ENCODE measurements at places on chromosomes 7 and 10.
A peak's percentile ranks its signal among the peaks of the same experiment; 100 is the strongest.

- no peaks in the 10 kb centered on the region for H3K36me3 ChIP-seq
- H3K4me1 ChIP-seq: no peaks in the 10 kb centered on the region
- H3K4me3 ChIP-seq: no peak overlapping the region
Measured at GRCh38 chr10:96450529-96451207, 63.1 kb downstream of the TLL2 start.

DNA sequence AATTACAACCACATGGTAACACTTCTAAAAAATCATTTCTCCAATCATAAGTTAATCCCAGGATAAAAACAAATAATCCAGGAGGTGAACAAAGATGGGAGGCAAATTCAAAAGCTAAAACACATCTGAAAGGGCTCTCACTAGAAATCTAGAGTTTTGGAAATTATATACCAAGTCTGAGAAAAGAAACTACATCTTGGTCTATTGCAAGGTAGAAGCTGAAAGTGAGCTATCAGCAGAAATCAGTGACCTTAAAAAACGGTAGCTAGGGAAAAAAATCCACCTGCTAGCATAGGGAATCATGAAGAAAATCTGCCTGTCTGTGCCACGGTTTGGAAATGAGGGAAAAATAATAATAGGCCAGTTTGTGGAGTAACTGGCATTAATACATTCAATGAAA is 50.5 kb downstream of the POT1 start:
- no peaks in the 10 kb centered on the region for H3K36me3 ChIP-seq
- no peaks in the 10 kb centered on the region for H3K27me3 ChIP-seq
- no peaks in the 10 kb centered on the region for H3K4me1 ChIP-seq
- no peak for DNase-seq
- H3K4me3 ChIP-seq: no peak overlapping the region

DNA sequence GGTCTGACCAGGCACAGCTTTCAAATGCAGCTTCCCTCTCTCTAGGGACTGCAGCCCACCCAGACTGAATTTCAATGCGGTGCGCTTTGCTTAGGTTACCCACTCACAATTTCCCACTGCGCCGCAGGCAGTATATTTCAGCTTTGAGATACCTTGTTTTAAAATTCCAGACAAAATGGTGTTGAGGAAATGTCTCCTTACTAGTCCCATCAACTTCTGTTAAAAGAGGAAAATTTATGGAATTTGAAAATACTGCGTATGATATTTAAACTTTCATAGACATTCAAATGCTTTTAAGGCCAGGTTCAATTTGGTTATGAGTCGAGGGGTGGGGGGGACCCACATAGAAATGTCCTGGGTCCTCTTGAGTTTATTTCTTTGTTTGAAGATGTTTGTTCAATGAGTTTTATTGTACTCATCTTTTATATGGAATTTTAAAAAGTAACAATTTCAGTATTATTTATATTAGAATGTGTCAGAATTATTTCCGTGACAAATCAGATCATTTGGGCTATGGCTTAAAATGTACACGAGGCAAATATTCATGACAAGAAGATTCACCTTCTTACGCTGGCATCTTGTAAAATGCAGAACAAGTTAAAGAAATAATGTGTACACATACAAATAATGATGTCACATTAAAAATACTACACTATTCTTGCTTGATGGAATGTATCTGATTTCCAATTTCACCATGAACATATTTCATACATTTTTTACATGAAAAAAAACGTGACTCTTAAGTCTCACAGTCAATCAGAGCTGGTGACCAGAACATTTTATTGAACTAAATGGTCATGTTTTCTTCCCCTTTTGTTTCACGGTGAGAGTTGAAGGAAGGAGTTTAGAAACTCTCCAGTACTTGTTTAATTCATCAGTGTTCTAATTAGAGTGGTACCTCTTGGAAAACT is 1.3 kb downstream of the IKZF1 start:
- H3K4me3 ChIP-seq: peak overlapping the region; percentile 54
- no peaks in the 10 kb centered on the region for H3K36me3 ChIP-seq
- no peaks in the 10 kb centered on the region for H3K4me1 ChIP-seq
- DNase-seq: no peak
- H3K27ac ChIP-seq: peak overlapping the region; percentile 39
- H3K27me3 ChIP-seq: peaks cover 28% of the 10 kb centered on the region

GRCh38 chr7:109996927-109997326 is 1094.0 kb upstream of the LRRN3 start:
- no peaks in the 10 kb centered on the region for H3K27me3 ChIP-seq
- H3K4me3 ChIP-seq: no peak overlapping the region
- no peaks in the 10 kb centered on the region for H3K36me3 ChIP-seq
- no peak for DNase-seq
- no peaks in the 10 kb centered on the region for H3K4me1 ChIP-seq
- no peak overlapping the region for H3K27ac ChIP-seq

DNA sequence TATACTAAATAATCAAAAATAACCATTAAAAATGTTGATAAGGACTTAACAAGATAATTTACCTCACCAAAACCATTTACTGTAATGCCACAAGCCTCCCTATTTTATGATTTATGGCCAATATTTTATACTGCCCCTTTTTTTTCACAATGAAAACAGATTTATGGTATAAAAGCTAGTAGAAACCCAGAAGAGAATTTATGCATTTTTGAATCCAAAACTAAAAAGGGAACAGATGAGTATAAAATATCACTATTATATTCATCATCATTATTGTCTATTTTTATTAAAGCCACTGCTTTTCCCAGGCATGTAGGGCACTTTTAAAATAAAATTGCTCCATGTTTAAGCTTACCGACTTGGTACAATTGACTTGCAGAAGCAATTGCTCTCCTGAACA is 425.0 kb downstream of the PHTF2 start:
- no peak overlapping the region for H3K4me3 ChIP-seq
- no peak overlapping the region for H3K27ac ChIP-seq
- no peaks in the 10 kb centered on the region for H3K4me1 ChIP-seq
- no peaks in the 10 kb centered on the region for H3K27me3 ChIP-seq
- DNase-seq: no peak

DNA sequence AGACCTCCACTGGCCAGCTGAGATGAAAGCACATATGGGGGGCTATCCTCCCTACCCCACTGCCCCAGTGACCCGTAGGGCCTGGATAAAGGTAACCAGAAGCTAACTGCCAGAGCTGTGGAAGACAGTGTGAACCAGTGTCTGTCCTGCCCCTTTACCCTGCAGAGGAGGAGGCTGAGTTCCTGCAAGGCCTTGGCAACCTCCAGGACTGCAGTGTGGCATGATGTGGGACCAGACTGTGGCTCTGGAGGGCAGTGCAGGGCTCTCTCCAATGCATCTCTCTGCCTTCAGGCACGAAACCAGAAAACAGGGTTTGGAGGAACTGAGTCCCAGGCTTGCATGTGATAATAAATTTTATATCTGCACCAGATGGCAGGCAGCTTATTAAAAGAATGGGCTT is 93.1 kb downstream of the EPC1 start:
- H3K4me3 ChIP-seq: no peak overlapping the region
- H3K27ac ChIP-seq: no peak overlapping the region
- DNase-seq: no peak

GRCh38 chr10:122882766-122883165 is 3.4 kb upstream of the FAM24B start:
- H3K4me3 ChIP-seq: no peak overlapping the region
- no peak for DNase-seq
- no peaks in the 10 kb centered on the region for H3K4me1 ChIP-seq
- no peaks in the 10 kb centered on the region for H3K27me3 ChIP-seq
- H3K27ac ChIP-seq: no peak overlapping the region

GRCh38 chr7:1229956-1230355 is 2.7 kb upstream of the UNCX start:
- peaks cover 35% of the 10 kb centered on the region for H3K27me3 ChIP-seq
- no peaks in the 10 kb centered on the region for H3K4me1 ChIP-seq
- no peak overlapping the region for H3K27ac ChIP-seq
- H3K4me3 ChIP-seq: peak overlapping the region; percentile 22
- no peaks in the 10 kb centered on the region for H3K36me3 ChIP-seq
- no peak for DNase-seq

DNA sequence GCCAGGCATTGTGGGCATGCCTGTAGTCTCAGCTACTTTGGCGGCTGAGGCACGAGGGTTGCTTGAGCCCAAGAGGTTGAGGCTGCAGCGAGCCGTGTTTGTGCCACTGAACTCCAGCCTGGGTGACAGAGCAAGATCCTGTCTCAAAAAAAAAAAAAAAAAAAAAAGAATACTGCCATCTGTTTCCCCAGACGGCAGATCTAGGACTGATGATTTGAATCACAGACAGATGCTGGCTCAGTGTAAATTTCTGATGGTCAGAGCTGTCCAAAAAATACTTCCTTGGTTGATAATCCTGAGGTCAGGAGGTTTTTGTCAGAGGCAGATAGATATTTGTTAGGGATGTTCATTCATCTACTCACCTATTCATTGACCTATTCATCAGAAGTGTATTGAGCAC is 130.7 kb downstream of the REEP3 start:
- no peak overlapping the region for H3K27ac ChIP-seq
- H3K36me3 ChIP-seq: no peaks in the 10 kb centered on the region
- no peak overlapping the region for H3K4me3 ChIP-seq

DNA sequence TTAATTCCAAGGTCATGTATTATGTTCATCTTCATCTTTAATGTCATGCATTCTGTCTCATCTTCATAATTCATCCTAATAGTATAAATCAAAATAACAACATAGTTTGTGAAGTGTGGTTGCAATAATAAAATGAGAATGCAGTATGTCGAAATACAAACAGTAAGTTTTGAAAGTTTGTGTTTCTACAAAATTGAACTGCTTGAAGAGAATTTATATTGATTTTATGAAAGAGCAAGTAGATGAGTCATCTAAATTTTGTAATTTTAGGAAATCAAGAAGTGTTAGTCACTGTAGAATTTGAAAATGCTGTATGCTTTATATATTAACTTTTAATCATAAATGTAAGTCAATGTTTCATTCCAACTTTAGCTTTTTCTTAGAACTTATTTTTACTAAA is 190.5 kb upstream of the PPP1R3A start:
- no peak overlapping the region for H3K27ac ChIP-seq
- no peaks in the 10 kb centered on the region for H3K36me3 ChIP-seq
- no peak overlapping the region for H3K4me3 ChIP-seq
- no peak for DNase-seq
- no peaks in the 10 kb centered on the region for H3K4me1 ChIP-seq
- H3K27me3 ChIP-seq: no peaks in the 10 kb centered on the region

GRCh38 chr10:102072673-102073527 is 7.8 kb downstream of the HPS6 start:
- DNase-seq: peak; percentile 73
- no peaks in the 10 kb centered on the region for H3K4me1 ChIP-seq
- H3K4me3 ChIP-seq: no peak overlapping the region
- H3K27me3 ChIP-seq: no peaks in the 10 kb centered on the region

DNA sequence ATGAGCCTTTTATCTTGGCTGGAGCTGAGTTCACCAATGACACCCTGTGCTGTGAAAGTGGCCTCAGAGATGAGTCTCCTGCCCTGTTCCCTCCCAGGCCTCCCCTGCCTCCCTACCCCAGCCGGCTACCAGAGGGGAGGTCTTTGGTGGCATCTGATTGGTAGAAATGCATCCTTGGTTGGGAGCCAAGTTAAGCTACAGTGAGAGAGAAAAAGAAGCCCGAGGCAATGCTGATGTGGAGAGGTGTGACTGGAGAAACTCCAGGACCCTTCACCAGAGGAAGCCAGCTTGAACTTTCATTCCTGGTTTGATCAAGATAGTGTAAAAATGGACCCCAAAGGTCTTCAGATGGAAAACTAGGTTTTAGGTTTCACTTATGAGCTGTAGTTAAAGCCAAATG is 191.1 kb upstream of the TCF7L2 start:
- peak overlapping the region; percentile 19 for H3K27ac ChIP-seq
- DNase-seq: no peak
- H3K4me1 ChIP-seq: no peaks in the 10 kb centered on the region

GRCh38 chr10:3861795-3862194 is 76.8 kb upstream of the KLF6 start:
- no peaks in the 10 kb centered on the region for H3K36me3 ChIP-seq
- no peak overlapping the region for H3K4me3 ChIP-seq
- H3K4me1 ChIP-seq: no peaks in the 10 kb centered on the region
- no peaks in the 10 kb centered on the region for H3K27me3 ChIP-seq

- H3K36me3 ChIP-seq: no peaks in the 10 kb centered on the region
- no peak overlapping the region for H3K4me3 ChIP-seq
- H3K4me1 ChIP-seq: no peaks in the 10 kb centered on the region
- H3K27ac ChIP-seq: no peak overlapping the region
- no peak for DNase-seq
Measured at GRCh38 chr10:3222068-3222467, 49.5 kb upstream of the PITRM1 start.

- H3K27me3 ChIP-seq: no peaks in the 10 kb centered on the region
- H3K27ac ChIP-seq: no peak overlapping the region
- H3K36me3 ChIP-seq: no peaks in the 10 kb centered on the region
- DNase-seq: no peak
Measured at GRCh38 chr7:20557116-20557515, 58.4 kb upstream of the ABCB5 start.

DNA sequence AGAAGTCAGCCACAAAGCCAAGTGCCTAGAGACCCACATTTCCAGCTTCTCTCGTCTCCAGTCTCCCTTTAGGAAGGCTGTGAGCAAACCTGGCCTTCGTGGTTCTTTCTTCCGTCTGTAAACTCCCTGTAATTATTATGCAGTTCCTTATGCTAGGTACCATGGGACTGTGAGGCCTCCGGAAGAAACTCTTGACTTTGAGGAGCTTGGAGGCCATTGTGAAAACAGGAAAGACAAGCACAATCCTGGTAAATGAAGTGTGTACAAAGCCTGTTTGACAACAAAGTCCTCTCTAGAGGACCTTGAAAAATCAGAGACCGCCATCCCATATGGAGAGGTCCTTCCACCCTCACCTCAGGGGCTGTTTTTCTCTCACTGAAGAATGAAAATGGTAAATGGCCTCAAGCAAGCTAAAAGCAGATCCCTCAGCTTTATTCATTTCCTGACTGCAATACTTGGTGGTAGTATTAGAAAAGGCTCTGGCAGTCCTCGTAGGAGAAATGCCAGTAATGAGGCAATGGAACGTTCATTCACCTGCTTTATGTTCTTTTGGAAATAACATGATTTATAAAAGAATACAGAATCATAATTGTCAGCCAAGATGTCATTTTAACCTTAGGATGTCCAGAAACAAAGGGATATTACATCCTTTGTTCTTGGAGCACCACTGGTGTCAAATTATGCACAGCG is 926.4 kb downstream of the LRMDA start:
- no peak for DNase-seq
- no peak overlapping the region for H3K27ac ChIP-seq
- no peaks in the 10 kb centered on the region for H3K27me3 ChIP-seq
- no peak overlapping the region for H3K4me3 ChIP-seq

- no peak overlapping the region for H3K4me3 ChIP-seq
- peaks cover 27% of the 10 kb centered on the region for H3K36me3 ChIP-seq
- no peak for DNase-seq
- H3K27ac ChIP-seq: no peak overlapping the region
Measured at GRCh38 chr10:110893559-110894179, 21.9 kb downstream of the PDCD4 start.

All from breast epithelium (tissue), 4 donors.